ENCODE measurements at places on chromosomes 2 and 18. TPM values are rescaled to one million over a fixed set of nuclear protein-coding genes. Genes with fewer than 3 reads are reported as not detected.

POTEJ gene
- not detected for total RNA-seq

NAT8 gene
- not detected for total RNA-seq

VPS4B gene
- total RNA-seq: 54.6 TPM

CD8B2 gene
- not detected for total RNA-seq

TEKT4 gene
- total RNA-seq: not detected

PDE6D gene
- 24.8 TPM for total RNA-seq

AGXT gene
- total RNA-seq: not detected

PSTPIP2 gene
- 8.4 TPM for total RNA-seq

CFAP210 gene
- not detected for total RNA-seq

EML6 gene
- under 0.01 TPM for total RNA-seq

ALK gene
- total RNA-seq: 1.3 TPM

STK17B gene
- total RNA-seq: 29.6 TPM

GRHL1 gene
- 0.34 TPM for total RNA-seq

LDAH gene
- 32.3 TPM for total RNA-seq

COLEC11 gene
- total RNA-seq: under 0.01 TPM

IL18R1 gene
- not detected for total RNA-seq

MTLN gene
- total RNA-seq: 24.4 TPM

AKAIN1 gene
- total RNA-seq: not detected

CNDP2 gene
- total RNA-seq: 66.8 TPM

SPATA3 gene
- not detected for total RNA-seq

DYSF gene
- 0.31 TPM for total RNA-seq

CRYGC gene
- total RNA-seq: not detected

GALNT13 gene
- total RNA-seq: not detected

MSTN gene
- under 0.01 TPM for total RNA-seq

ZSWIM2 gene
- total RNA-seq: not detected

TBR1 gene
- 0.31 TPM for total RNA-seq

HOXD3 gene
- total RNA-seq: 0.36 TPM

OR6B2 gene
- not detected for total RNA-seq

NEU2 gene
- not detected for total RNA-seq

RAD51AP2 gene
- not detected for total RNA-seq

LAMA1 gene
- 231 TPM for total RNA-seq

LOXHD1 gene
- total RNA-seq: not detected

RIOK3 gene
- 31.2 TPM for total RNA-seq

BCL2L11 gene
- 6.3 TPM for total RNA-seq

ATOH8 gene
- total RNA-seq: 9.9 TPM

PRSS56 gene
- not detected for total RNA-seq

HJURP gene
- total RNA-seq: 32.7 TPM

ADD2 gene
- 1.4 TPM for total RNA-seq

TNFAIP6 gene
- total RNA-seq: 66.1 TPM

TCF23 gene
- total RNA-seq: not detected

MEP1B gene
- not detected for total RNA-seq

AGAP1 gene
- 18.2 TPM for total RNA-seq

SPHKAP gene
- total RNA-seq: not detected

GRB14 gene
- total RNA-seq: 1.4 TPM

PELI1 gene
- 12.0 TPM for total RNA-seq

PMS1 gene
- 16.5 TPM for total RNA-seq

SKA1 gene
- 27.6 TPM for total RNA-seq

LINC00305 gene
- total RNA-seq: not detected

RNF25 gene
- total RNA-seq: 42.7 TPM

DNAJC5G gene
- total RNA-seq: not detected

CHRND gene
- total RNA-seq: not detected

TMEM200C gene
- not detected for total RNA-seq

HOXD10 gene
- total RNA-seq: not detected

MPPE1 gene
- 29.3 TPM for total RNA-seq

RSAD2 gene
- total RNA-seq: 19.6 TPM

SMCHD1 gene
- 115 TPM for total RNA-seq

ALMS1 gene
- total RNA-seq: 16.8 TPM

All from melanocyte of skin (primary cell).